Stimulated activated CD8-positive, alpha-beta memory T cell treated with anti-CD3 and anti-CD28 coated beads, Interleukin-7, amount 100 ng/mL, for 1 hour (primary cell): ENCODE measurements at places on chromosomes 6 and 20.

DNA sequence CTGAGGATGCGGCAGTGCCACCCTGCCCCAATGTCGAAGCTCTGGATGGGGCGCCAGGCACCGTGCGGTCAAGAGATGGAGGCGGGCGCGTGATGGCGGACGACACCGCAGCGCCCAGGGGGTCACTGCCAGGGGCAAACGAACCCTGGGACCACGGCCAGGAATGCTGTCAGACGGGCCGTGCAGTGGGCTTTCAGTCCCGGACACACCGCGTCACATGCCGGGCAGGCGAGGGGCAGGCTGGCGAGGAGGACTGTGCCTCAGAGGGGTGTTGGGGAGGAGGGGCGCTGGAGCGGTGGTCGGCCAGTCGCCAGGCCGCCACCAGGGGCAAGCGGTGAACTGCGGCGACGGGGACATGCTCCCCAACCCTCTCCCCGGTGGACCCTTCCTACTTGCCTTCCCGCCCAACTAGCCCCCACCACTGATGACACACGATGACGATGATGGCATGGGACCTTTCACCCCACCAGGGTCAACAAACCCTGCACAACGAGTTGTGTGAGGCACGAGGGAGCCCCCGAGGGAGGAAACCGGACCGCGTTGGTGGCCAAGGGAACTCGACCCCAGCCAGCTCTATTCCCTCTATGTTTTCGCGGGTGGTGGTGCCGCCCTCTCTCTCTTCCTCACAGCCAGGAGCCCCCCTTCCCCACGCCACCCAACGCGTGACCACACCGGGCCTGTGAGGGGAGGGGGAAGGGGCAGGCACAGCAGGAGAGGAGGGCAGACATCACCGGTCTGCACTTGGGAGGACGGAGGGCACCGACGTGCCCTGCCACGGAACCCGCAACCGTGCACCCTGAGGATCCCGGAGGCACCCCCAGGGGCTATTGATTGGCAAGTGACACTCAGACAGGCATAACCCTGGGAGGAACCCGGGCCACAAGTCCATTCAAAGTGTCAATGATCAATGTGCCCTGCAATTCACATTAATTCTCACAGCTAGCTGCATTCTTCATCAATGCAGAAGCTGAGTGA is 1960.9 kb upstream of the DEFB115 start:
- DNase-seq = no peak

- DNase-seq = no peak
Measured at GRCh38 chr6:37960139-37960935, 140.8 kb downstream of the ZFAND3 start.

- no peak for DNase-seq
Measured at GRCh38 chr20:2745060-2745910, 52.7 kb downstream of the EBF4 start.

- no peak for DNase-seq
Measured at GRCh38 chr20:22403022-22403631, 181.2 kb downstream of the FOXA2 start.

DNA sequence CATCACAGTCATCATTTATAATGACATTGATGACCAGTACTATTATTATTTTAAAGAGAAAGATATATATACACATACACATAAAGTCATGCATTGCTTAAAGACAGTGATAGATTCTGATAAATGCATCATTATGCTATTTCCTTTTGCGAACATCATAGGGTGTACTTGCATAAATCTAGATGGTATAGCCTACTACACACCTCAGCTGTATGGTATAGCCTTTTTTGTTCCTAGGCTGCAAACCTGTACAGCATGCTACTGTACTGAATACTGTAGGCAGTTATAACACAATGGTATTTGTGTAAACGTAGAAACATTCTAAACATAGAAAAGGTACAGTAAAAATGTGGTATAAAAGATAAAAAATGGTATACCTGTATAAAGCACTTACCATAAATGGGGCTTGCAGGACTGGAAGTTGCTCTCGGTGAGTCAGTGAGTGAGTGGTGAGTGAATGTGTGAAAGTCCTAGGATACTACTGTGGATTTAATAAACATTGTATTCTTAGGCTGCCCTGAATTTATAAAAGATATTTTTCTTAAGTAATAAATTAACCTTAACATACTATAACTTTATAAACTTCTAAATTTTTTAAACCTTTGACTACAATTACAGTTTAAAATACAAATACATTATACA is 23.9 kb downstream of the QKI start:
- DNase-seq = no peak

DNA sequence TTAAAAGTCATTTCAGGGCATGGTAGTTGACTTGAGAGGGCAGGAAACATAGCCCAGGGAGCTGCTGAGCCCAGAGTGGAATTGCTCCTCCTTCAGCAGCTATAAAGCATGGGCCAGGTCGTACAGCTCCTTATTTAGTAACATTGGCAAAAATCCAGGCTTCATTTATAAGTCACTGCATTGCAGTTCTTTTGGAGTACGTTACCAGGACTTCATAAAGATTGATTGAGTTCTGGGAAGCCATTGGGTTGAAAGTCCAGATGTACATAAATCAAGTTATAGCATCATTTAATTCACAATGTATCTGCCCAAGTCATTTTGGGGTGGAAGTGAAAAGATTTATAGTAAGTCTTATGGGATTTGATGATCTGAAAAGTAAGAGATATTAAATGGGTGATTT is 53.0 kb upstream of the ANKEF1 start:
- no peak for DNase-seq

DNA sequence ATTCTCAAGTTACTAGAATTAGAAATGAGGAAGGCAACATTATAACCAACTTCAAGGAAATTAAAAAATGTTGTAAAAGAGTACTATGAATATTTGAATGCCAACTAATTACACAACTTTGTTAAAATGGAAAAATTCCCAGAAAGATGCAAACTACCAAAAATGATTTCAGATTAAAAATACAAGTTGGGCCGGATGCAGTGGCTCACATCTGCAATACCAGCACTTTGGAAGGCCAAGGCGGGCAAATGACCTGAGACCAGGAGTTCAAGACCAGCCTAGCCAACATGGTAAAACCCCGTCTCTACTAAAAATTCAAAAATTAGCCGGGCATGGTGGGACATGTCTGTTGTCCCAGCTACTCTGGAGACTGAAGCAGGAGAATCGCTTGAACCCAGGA is 874.2 kb upstream of the GJE1 start:
- no peak for DNase-seq

DNA sequence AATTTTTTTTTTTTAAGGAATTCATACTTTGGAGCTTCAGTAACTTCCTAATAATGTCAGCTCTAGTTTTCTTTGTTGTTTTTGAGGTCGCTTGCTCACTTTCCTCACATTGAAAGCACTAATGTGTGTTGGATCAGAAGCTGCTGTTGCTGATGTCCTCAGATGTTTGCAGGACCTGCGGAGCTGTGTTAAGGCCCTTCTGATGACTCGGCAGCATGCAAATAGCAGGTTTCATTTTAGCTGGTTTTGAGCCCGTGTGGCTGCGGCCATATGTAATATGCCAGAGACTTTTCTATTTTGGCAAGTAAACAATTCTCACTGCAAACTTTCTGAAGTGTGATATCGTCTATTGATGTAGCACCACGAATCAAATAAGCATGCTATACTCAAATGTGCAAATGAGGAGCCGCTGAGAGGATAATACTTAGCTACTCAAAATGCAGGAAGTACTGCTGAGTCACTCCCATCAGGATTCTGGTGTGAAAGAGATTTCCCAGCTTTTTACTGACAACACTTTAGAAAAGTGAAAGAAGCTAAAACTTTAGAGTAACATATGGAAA is 187.8 kb downstream of the SASH1 start:
- no peak for DNase-seq

GRCh38 chr20:3739926-3740451 is 7.5 kb downstream of the HSPA12B start:
- no peak for DNase-seq

DNA sequence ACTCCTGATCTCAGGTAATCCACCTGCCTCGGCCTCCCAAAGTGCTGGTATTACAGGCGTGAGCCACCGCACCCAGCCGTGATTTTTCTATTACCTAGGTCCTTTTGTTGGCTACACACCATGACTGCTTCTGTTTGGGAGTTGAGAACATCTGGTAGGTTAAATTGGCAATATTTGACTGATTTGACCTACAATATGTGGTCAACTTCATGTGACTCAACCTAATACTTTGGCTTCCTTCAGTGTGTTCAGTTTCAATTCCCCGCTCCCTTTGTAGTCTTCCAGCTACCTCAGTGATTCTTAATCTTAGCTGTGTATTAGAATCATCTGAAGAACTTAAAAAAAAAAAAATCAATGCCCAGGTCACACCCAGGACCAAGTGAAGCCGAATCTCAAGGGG is 47.4 kb downstream of the MYB start:
- DNase-seq = no peak

- peak; percentile 19 for DNase-seq
Measured at GRCh38 chr6:112027942-112028674, 25.8 kb upstream of the CCN6 start.

DNA sequence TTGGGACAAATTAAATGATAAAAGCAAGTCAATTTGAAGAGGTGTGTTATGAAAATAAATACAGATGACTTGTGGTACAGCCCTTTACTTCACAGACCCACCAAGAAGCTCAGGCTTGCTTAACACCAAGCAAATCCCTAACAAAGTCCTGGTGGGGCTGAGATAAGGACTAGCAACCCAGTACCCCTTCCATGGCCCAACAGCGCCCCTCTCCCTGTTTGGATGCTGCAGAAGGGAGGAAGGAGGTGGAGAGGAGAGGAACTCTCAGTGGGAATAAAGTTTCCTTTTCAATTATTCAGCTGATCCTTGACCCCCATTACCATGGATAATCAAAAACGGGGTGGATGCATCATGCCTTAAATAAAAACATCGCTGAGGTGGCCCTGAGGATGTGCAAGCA is 4.5 kb upstream of the ZNF831 start:
- DNase-seq = no peak
